ENCODE measurements at places on chromosomes 7 and 10.

DNA sequence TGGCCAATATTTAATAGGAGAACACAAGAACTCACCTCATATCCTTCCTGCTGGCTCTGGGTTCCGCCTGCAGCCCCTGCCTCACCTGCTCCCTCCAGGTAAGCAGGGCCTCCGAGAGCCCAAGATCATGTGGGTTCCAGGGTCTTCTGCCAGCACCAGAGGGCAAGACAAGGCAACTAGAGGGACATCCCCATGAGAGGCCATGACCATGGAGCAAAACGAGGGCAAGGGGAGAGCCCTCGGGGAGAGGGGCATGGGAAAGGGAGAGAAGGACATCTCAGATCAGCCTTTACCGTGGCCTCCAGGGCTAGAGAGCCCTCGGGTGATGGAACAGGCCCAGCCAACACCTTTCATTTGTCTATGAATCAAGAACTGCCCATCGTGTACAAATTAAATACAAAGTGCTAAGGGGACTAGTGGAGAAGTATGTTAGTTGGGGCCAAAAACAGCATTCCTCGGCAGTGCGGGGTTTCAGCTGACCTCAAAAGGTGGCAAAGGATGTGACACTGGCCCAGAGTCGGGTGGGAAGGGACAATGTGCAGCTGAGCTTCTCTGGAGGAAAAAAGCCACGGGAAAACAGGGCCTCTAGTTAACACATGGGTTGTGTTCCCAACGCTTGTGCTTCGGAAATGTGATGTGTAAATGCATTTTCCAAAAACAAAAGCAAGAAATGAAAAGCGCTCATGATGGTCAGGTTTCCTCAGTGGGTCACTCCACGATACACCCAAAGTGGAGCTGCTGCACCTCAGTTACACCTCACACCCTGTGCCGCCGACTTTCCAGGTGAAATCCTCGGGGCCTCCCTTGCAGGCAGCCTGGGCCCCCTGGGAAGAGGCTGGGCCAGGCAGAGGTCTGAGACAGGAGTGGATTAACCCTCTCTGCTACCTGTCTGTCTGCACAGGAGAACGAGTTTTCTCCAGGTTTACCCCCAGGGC lies 2.0 kb downstream of the AOC1 start:
- DNase-seq: no peak

- DNase-seq: no peak
Measured at GRCh38 chr7:96719164-96719563, 9.5 kb upstream of the SEM1 start.

DNA sequence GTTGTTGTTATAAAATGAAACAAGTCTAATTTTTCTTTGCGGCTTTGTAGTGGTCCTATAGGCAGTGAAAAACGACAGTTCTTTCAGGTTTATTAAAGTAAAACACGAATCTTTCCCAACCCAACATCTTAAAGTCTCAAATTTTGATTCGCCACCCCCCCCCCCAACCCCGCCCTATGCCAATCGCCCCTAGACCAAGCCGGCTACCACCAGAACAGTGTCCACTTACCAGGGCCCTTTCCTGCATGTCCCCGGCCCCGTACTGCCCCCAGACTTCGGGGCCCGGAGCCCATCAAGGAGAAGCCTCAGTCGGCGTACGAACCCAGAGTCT lies 335 bp upstream of the CHCHD1 start:
- no peak for DNase-seq

- no peak for DNase-seq
Measured at GRCh38 chr7:117173035-117173770, 149.7 kb downstream of the WNT2 start.

DNA sequence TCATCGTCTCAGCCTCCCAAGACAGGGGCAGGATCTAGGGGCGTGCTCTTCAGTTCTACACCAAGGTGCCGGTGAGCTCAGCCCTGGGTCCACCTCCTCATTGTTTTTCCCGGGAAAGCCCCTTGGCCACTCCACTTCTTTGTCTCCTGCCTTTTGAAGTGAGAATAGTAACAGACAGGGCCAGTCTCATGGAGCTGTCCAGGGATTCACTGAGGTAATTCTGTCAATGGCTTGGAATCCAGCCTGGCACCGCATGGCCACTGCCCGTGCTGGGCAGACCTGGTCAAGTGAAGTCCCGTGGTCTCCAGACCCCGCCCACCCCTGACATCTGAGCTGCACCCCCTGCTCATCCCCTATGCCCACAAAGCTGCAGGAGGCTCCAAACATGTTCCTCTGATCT lies 138.9 kb downstream of the TNS3 start:
- DNase-seq: no peak

- DNase-seq: no peak
Measured at GRCh38 chr7:129435414-129435829, 1.2 kb downstream of the STRIP2 start.

DNA sequence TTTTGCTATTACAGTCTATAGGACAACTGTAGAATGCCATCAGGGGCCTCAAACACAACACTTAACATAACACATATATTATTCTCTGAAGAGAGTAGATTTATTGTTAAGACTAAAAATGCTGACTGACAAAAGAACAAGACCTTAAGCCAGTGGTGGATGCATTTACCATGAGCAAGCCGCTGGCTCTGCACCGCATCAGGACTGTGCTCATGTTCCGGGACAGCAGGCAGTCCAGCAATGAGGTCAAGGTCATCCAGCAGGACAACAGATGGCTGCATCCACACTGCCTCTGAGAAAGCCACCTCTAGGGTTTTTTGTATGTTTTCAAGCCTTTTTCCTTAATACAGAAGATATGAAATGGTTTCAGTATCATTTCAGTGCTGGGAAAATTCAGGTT lies 23.8 kb downstream of the PEX1 start:
- DNase-seq: no peak

GRCh38 chr7:108308276-108308675 lies 148.0 kb downstream of the NRCAM start:
- DNase-seq: no peak

DNA sequence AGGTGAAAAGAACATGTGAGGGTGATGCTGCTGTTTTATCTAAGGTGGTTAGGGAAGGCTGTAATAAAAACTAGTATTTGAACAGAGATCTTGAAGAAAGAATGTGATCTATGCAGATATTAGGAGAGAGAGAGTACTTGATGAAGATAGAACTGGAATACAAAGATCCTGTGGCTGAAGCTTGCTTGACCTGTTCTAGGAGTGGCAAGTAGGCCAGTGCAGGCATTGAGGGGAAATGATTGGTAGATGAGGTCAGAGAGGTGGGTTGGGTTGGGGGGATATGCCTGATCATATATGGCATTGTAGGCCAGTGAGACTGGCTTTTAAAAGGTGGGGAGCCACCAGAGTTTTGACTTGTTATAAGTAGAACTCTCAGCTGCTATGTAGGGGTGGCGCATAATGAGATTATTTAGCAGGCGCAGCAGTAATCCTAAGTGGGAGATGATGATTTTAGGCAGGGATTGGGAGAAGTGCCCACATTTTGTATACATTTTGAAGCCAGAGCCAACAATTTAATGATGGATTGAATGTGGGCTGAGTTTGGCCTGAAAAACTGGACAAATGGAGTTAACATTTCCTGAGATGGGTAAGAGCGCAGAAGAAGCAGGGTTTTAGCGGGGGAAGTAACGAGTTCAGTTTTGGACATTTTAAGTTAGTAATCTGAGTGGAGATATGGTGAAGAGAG lies 8.2 kb downstream of the CCSER2 start:
- DNase-seq: no peak
